Activated gamma-delta T cell treated with anti-CD3 and anti-CD28 coated beads, Interleukin-2, amount 50 U/mL, for 16 hours (primary cell): ENCODE measurements at places on chromosomes 4 and X.

- no peak for DNase-seq
These were observed 9.7 kb upstream of the TMEM165 start for GRCh38 chr4:55386073-55386472.

- DNase-seq: no peak
These were observed 5.9 kb downstream of the RIPPLY1 start for GRCh38 chrX:106897259-106897658.

- no peak for DNase-seq
These were observed 65.1 kb downstream of the HPGDS start for GRCh38 chr4:94277534-94277933.

GRCh38 chr4:48483777-48484493 lies 792 bp downstream of the SLC10A4 start:
- no peak for DNase-seq

GRCh38 chrX:67426946-67427345 lies 116.9 kb upstream of the AR start:
- no peak for DNase-seq

GRCh38 chr4:14952352-14952751 lies 49.9 kb upstream of the CPEB2 start:
- DNase-seq: no peak

DNA sequence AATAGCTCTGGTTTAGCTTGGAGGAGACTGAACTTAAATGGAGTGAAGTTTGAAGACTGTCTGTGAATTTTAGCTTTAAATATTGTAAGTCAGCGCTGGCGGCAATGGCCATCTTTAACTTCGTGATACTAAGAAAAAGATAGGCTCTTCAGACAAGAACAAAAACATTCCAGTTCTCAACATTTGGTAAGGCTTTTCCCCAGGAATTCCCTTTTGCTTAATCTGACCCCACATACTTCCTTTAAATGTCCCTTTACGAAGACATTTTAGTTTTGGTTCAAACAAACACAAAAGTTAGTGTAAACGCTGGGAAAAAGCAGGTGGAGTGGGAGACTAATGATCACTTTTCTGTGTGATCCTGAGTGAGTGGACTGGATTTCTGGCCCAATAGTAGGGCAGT lies 106.2 kb downstream of the MAML3 start:
- no peak for DNase-seq
